NCI-H1930 (cell line): ENCODE measurements at places on chromosomes 3 and 15.

DNA sequence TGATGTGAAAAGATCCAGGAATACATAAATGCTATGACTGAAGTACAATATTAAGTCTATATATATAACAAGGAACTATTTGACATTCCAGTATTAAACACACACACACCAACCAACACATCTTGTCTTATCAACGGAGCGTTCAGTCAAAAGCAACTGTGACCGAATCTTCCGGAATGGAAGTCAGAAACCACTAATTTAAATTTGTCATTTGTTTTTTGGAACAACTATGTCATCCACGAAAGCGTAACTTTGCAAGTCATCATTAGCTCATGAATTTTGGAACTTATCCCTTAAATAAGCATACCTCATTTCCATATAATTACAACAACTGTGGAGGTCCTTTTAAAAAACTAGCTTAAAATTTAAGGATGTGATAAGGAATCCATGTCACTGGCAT, 5.0 kb downstream of the ZNF385D start:
- no peak for DNase-seq

- no peak for DNase-seq
Observed at GRCh38 chr3:114143817-114144216, 35.0 kb downstream of the DRD3 start.

DNA sequence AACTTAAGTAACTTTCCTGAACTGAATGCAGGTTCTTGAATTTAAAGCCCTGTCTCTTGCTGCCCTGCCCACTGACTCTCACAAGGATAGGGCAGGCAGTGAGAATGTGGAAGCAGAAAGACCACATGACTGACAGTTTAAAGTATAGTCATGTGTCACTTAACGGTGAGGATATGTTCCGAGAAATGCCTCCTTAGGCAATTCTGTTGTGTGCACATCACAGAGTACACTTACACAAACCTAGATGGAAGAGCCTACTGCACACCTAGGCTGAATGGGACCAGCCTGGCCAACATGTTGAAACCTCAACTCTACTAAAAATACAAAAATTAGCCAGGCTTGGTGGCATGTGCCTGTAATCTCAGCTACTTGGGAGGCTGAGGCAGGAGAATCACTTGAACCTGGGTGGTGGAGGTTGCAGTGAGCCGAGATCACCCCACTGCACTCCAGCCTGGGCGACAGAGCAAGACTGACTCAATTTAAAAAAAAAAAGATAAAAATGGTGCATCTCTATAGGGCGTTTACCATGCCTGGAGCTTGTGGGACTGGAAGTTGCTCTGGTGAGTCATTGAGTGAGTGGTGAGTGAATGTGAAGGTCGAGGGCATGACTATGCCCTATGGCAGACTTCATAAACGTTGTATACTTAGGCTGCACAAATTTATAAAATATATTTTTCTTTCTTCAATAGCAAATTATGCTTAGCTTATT, 18.9 kb upstream of the COPG1 start:
- DNase-seq, result no peak

DNA sequence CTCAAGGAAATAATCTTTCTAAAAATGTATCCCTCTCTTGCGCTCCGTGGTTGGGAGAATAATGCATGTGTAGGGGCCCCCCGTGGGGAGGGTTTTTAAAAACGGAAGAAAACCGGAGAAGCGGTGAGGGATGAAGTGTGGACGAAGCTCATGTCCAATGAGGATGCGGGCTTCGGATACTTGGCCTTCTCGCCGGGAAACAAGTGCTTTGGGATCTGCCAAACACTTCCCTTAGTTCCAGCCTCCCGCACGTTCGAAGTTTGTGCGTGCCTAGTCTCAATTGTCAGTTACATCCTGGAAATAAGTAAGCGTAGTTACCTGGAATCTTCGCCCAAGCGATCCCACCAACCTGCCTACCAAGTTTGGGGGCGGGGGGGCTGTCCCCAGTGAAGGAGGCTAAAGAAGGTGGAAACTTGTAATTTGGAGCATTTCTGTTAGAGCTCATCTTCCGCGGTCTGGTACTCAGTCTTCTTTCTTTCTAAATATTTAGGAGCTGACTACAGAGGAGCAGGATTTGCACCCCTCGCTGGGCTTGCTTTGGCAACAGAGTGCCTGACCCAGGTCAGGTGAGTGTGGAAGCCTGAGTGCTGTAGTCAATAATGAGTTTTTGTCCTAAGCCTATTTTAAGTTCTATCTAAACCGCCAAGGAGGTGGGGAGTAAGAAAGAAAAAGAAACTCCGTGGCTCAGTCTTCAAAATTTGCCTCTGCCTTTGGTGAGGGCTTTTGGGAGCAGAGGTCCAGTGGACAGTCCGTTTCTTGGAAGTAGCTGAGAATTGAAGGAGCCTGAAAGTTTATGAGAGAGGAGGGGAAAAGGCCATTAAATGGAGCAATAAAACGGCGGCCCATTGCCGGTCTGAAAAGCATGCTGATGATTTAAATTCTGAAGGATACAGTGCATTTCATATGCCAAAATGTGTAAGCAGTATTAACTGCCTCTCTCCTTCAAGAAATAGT, 1.1 kb downstream of the ITPR1 start:
- DNase-seq, result no peak

DNA sequence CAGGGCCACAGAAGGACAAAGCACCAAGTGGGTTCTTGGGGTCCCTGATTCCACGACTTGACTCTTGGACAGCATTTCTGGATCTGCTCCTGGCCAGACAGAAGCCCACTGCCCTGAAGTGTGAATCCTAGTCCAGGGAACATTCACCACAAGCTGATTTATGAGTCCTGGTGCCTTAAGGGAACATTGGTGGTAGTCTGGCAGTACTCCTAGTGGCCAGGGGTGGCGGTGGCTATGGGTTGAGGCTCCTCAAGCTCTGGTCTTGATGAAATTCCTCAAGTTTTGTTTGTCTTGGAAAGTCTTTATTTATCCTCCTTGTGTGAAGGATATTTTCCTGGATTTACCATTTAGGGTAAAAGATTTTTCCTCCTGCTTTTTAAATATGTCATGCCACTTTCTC, 307.5 kb downstream of the PYDC2 start:
- no peak for DNase-seq

GRCh38 chr15:99970891-99971430, 237.7 kb upstream of the LYSMD4 start:
- no peak for DNase-seq

GRCh38 chr3:169305460-169305859, 358.1 kb downstream of the MECOM start:
- no peak for DNase-seq

DNA sequence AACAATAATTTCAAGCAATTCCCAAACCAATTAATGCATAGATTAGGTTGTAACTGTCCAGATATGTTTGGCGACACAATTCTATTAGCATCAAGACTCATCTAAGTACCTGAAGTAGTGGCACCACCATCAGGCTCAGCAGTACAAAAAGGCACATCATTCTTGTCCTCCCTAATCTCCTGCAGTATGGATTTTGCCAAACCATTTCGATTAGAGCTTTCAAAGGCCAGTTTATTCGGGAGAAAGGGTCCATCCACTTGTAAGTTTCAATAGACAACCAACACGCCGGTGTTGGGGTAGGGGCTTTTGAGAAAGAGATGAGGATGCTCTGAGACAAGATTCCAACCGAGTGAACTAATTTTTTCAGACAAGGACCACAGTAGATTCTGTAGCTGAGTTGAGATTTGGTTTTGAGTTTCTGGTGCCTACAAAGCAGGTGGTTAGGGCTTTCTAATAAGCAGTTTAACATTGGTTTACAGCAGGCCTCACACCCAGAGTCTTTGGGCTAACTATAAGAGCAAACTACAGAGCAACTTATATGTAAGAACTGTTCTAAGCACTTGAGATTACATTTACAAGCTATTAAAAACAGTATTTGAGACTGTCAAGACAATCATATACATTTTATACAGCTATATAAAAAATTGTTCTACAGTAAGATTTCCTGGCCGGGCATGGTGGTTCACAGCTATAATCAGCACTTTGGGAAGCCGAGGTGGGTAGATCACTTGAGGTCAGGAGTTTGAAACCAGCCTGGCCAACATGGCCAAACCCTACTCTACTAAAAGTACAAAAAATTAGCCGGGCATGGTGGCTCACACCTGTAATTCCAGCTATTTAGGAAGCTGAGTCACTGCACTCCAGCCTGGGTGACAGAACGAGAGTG, 4.5 kb downstream of the RPL22L1 start:
- no peak for DNase-seq

GRCh38 chr3:158659454-158660237, 12.8 kb downstream of the LXN start:
- DNase-seq, result no peak

GRCh38 chr15:100715571-100716455, 113.4 kb downstream of the ASB7 start:
- no peak for DNase-seq

DNA sequence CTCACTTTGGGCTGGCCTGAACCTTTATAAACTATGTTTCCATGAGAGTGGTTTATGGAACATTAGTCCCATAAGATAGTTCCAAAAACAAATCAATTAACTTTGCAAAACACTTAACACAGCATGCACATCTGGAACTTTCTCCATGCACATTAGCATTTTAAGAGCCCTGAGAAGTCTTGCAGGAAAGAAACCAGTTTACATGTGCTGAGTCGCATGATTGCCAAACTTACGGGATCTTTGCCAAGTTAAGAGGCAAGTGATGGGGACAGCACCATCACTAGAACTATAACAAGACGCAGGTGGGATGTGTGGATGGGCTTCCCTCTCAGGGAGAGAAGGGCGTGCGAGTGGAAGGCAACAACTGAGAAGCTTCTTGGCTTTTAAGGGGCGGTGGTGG, 20.7 kb downstream of the ADAMTS9 start:
- DNase-seq, result no peak

GRCh38 chr15:44550256-44550655, 13.3 kb downstream of the EIF3J start:
- DNase-seq, result no peak

- DNase-seq, result no peak
Observed at GRCh38 chr3:166013073-166013679, 176.0 kb upstream of the BCHE start.

DNA sequence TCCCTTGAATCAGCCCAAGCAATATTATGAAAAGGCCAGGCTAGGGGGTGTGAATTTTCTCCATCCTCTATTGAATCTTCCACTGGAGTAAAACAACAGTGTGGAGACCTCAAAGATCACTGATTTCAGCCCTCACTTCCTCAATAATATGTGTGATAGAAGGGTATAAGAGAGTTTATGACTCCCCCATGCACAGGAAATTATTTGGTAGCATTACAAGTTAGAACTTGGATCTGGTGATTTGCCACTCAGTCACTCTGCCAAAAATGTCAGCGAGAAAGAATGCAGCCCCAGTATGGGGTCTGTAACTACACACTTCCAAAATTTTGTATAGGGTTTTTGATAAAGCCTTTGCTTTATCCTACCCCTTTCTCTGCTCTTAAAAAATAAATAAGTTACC, 81.0 kb upstream of the KCNMB2 start:
- DNase-seq, result no peak

DNA sequence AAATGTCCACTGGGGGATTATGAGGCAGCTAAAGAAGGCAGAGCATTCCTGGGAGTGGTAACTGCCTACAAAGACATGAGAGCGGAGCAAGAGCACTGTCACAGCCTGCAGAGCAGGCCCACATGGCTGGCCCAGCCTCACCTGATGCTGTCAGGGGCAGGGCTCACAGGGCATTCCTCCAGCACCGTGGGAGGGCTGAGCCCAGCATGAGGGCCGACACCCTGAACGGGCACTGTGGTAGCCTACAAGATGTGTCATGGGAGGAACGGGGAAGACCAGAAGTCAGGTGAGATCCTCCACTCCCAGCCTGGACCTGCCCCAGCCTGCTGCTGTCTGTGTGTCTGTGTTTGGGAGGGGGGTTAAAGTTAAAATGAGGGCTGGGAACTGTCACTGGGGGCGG, 30.1 kb downstream of the CCDC12 start:
- DNase-seq, result no peak

DNA sequence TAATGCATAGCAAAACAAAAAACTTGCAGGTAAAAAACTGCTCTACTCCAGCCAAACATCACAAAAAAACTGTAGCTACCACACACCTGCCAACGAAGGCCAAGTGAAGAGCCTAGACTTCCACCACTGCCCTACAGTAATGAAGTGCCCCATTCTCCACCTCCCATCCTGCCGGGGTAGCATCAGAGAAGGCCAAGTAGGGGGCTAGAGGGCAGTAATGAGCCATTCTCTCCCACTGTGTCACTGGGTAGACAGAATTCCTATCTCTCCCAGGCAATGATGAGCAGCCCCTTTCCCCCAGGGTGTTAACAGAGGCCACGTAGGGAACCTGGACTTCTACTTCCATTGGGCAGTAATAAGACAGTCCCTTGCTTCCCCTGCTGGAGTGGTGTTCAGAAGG, 9.5 kb downstream of the SEC22C start:
- no peak for DNase-seq

- no peak for DNase-seq
Observed at GRCh38 chr3:43076857-43077256, 29.0 kb downstream of the POMGNT2 start.

GRCh38 chr3:100437721-100438622, 36.6 kb downstream of the LNP1 start:
- no peak for DNase-seq

DNA sequence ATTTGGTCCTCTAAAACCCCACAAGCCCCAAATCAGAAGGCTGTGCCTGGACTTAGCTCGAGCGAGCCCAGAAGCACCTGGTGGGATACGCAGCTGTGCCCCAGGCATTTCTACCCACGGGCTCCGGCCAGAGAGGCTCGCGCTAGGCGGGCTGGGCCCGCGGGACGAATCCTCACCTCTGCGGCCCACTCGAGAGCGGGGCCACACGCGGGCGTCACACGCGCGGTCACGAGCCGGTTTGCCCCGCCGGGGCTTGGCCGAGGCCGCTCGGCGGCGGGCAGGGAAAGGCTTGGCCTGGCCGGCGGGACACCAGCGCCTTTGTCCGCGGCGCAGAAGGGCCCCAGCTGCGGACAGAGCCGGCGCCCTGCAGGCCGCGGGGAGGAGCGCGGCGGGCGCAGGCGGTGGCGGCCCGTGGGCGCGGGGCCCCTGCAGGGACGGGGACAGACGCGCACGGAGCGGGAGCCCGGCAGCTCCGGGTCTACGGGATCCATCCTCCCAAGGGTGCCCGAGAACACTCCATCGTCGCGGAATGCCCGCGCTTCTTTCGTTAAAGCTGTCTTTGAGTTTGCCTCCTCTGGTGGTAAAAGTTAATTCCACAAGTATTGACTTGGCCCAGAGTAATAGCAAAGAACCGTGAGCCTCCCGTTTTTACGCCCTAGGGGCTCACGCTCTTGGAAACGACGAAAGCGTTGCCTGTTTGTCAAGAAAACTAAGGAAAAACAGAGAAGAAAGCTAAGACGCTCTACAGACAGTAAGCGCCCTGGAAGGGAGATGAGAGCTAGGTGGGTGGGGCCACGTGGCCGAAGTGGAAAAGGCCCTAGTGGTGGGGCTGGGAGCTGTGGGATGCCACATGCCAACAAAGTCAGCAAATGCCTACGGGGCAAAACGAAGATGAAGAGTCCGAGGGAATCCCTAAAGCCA, 26.4 kb downstream of the TYRO3 start:
- DNase-seq, result no peak

DNA sequence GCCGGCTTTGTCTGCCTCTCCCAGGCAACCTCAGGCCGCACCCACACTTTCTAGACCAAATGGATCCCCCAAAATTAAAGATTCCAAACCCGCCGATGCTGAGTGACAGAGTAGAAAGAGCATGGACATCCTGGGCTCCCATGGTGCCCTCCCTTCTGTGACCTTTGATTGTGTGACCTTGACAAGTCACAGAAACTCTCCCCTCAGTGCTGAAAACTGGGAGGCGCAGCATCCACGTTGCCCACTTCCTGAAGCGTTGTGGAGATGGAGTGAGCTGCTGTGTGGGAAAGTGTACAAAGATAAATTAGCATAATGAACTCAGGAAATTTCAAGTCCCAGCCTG, 74.4 kb upstream of the MFGE8 start:
- DNase-seq, result no peak
